ENCODE measurements at places on chromosomes 7 and 10.

- no peak for DNase-seq
Observed at GRCh38 chr10:104031631-104032030, 54.0 kb downstream of the COL17A1 start.

DNA sequence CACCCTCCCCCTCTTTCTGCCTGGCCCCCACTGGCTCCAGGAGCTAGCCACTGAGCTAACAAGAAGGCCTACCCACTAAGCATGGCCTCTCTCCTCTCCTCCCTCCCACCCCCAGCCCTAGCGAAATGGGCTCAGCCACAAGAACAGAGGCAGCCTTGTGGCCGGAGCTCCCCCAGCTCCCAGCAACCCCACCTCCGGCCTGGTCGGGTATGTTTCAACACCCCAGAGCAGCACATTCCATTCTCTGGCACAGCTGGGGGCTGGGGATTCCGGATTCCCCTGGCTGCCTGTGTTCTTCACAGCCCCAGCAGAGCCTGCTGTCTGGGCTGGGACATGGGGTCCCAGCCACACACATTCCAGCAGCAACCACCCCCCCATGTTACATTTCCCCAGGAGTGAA is 9.0 kb downstream of the SFRP5 start:
- DNase-seq: no peak

DNA sequence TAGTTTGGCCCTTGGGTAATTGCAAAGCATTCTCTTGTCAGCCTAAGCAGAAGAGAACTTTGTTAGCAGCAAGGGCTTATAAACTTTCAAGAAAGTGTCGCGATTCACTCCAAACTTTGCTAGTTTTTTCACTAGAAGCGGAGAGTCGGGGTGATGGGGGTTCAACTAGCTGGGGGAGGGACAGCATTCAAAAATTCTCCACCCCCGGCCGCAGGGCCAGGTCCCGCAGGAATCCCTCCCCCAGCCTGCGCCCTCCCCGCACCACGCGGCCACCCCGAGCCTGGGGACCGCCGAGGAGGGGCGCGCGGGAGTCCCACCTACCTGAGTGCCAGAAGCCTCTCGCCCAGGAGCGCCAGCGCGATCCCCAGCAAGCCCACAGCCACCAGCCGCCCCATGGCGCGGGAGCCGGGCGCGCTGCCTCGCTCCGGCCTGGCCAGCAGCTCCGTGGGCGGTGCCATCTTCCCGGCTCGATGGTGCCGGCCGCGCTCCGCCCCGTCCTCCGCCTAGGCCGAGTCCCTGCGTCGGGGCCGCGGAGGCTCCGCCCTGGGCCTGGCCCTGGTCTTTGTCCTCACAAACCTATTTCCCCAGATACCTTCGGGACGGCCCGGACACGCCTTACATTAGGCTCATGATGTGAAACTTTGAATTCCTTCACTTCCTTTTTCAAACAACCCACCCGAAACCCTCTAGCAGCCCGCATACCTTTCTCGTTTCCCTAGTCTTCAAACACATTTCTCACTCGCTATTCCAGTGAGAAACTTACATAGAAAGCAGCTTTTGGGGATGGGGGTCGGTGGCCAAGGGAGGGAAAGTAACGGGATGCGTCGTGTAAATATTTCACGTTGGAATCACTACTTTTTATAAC is at the start of gene PON2:
Gene PON2 (minus strand): TSS at position 472 of the 865 bp plus-strand sequence. CDS start 77 bp downstream, at position 395.
- peak; percentile 53 for DNase-seq

DNA sequence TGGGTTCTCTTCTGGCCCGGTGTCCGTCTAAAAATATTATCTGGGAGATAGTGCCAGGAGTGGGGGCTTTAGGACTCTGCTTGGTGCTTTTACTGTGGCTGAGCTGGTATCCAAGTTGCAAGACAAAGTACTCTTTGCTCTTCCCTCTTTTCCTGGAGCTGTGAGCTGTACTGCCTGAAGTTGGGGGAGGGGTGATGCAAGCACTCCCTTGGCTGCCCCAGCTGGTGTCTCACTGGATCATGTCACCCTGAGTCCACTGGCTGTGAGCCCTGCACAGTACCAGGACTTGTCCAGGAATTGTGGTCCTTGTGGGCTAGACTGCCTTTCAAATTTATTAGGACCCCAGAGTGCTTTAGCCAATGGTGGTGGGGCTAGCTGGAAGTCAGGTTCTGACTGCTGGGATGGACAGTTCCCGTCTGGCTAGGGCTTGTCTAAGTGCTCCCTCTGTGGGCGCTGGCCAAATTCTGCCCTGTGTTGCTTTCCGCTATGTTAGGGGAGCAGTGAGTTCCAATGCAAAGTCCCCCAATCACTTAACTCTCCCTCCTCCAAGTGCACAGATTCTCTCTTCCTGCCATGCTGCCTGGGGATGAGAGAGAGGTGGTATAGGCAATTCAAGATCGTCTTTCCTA is 13.1 kb downstream of the CC2D2B start:
- DNase-seq: no peak

DNA sequence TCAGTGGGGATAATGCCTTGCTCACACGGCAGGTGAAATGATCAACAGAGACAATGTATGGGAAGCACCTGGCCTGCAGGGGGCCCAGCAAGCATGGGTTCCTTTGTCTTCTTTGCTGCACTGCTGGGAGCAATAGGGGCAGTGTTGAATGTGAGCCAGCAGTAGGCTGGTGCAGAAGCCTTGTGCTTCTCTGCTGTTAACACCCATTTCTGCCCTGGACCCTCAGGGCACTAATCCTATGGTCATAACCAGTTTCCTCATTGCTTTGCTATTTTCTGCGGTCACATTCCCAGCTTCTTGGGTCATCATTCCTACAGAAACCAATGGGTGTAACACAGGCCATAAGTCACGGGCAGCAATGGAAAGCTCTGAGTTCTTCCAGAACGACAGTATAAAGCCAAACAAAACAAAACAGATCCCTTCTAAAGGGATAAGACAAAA is 10.9 kb upstream of the LGI1 start:
- peak; percentile 75 for DNase-seq

GRCh38 chr10:130412317-130412716 is 276.1 kb downstream of the GLRX3 start:
- DNase-seq: no peak

Data from COR-L47 (cell line).